Endothelial cell (in vitro differentiated cells): ENCODE measurements at places on chromosomes 5 and 9.

GRCh38 chr9:104138243-104138868 lies 44.2 kb downstream of the SMC2 start:
- no peak overlapping the region for H3K27ac ChIP-seq
- H3K27me3 ChIP-seq = no peaks in the 10 kb centered on the region
- no peak overlapping the region for H3K4me3 ChIP-seq
- no peak for DNase-seq
- peaks cover 14% of the 10 kb centered on the region for H3K36me3 ChIP-seq
- H3K4me1 ChIP-seq = no peaks in the 10 kb centered on the region

DNA sequence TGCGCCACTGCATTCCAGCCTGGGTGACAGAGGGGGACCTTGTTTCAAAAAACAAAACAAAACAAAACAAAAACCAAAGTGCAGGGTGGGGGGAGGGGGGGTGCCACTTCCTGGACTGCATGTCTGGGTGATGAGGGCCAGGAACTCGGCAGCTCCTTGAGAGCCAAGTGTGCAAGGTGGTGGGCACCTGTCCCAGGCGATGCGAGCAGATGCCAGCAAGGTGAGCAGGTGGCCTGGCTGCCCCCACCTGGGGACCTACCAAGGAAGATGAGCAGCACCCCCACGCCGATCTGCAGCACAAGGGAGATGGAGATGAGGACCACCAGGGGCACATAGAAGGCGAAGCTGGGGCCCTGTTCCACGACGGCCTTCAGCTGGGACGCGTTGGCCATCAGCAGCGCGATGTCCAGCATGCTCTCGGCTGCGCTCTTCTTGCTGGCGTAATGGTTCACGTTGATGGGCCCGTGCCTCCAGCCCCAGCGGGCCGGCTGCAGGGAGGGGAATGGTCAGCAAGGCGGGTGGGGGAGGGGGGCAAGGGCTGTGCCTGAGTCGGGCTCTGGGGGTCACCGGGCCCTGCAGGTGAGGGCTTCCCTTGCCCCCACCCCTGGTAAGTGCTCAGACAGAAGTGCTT lies 7.8 kb downstream of the NINJ1 start:
- no peak overlapping the region for H3K27ac ChIP-seq
- H3K36me3 ChIP-seq = peaks cover 8% of the 10 kb centered on the region
- H3K27me3 ChIP-seq = peaks cover 9% of the 10 kb centered on the region
- no peak overlapping the region for H3K4me3 ChIP-seq
- DNase-seq = no peak

DNA sequence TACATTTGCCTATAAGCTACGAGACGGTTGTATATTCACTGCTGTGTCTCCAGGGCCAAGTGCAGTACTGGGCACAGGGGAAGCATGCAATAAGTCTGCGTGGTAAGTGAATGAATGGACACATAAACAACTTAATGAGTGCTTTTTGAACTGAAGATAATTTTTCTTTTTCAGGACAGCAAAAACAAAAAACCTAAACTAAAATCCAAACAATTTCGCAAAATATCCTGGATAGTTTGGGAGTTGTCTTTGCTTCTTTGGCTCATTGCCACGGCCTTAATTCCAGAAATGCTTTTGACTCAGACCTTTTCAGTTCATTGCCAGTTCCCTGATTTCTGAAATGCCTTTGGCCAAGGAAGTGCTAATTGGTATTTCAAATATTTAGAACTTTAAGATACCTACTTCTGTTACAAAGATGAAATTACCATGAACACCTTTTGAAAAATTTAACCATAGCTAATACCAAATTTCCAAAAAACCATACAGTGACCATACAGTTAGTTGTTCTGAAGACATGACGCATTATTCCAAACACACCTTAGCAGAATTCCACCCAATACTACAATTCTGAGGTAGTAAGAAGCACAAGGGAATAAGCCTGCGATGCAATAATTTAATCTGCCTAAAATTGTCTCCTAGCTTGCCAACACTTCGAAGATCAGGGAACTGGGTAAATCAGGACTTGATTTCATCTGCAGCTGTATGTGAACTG lies 42.8 kb downstream of the TEK start:
- peak overlapping the region; percentile 56 for H3K4me3 ChIP-seq
- peaks cover 61% of the 10 kb centered on the region for H3K4me1 ChIP-seq
- peak overlapping the region; percentile 28 for H3K27ac ChIP-seq
- peaks cover 25% of the 10 kb centered on the region for H3K36me3 ChIP-seq

GRCh38 chr5:84381502-84382362 lies 2.9 kb downstream of the EDIL3 start:
- no peak for DNase-seq
- H3K4me3 ChIP-seq = peak overlapping the region; percentile 99
- peak overlapping the region; percentile 90 for H3K27ac ChIP-seq
- peaks cover 17% of the 10 kb centered on the region for H3K4me1 ChIP-seq

DNA sequence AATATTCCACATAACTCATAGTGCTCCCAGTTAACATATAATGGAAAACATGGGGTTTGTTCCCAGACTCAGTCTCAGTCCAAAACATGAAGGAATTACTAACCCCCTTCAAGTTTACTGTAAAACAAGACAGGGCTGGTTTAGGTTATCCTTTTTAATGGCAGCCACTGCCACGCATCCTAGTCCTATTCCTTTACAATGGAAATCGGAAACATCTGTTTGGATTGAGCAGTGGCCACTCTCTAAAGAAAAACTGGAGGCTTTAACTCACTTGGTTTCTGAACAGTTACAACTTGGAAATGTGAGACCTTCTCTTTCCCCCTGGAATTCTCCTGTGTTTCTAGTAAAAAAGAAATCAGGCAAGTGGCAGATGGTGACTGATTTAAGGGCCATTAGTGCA lies 609.9 kb upstream of the ACO1 start:
- peaks cover 18% of the 10 kb centered on the region for H3K36me3 ChIP-seq
- no peaks in the 10 kb centered on the region for H3K4me1 ChIP-seq
- H3K4me3 ChIP-seq = no peak overlapping the region
